ENCODE measurements at places on chromosomes 2 and 18.

- no peak for DNase-seq
Measured at GRCh38 chr2:132652474-132652873, 17.5 kb downstream of the LYPD1 start.

- DNase-seq, result peak; percentile 54
Measured at GRCh38 chr2:134348239-134348638, 94.4 kb downstream of the MGAT5 start.

- DNase-seq, result no peak
Measured at GRCh38 chr18:4181882-4182568, 273.1 kb downstream of the DLGAP1 start.

DNA sequence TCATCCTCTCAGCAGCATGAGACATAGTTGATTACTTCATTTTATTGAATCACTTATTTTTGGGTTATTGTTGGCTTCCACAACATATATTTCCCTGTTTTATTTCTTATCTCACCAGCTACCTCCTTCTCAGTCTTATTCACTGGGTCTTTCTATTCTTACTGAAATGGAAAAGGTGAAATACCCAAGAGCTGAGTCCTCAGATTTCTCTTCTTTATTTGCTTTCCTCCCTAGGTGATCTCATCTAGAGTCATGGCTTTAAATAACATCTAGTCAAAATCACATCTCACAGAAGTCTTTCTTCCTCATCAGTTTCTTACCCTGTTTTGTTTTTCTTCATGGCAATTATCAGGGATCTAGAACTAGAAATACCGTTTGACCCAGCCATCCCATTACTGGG, 105.0 kb upstream of the RBBP8 start:
- no peak for DNase-seq

- no peak for DNase-seq
Measured at GRCh38 chr2:231920795-231921194, 5.4 kb downstream of the NPPC start.

DNA sequence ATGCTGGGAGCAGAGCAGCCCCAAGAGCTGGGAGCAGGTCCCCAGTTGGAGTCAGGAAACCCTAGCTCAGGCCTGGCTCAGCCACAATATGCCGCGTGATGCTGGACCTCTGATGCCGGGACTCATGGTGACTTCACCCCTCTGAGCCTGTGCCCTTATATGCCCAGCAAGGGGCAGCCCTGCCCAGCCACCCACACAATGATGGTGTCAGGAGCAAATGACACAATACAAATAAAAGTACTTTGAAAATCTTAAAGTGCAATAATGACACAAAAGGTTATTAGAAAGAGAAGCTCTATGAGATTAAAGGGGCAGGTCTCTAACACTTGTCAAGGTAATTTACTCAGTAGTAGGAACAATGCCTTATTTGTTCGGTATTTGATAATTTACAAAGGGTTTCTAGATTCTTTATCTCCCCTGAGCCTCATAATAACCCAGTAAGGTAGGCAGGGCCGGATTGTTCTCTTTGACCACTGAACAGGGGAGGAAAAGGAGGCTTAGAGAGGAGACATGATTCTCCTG, 18.3 kb upstream of the KIF3C start:
- DNase-seq, result peak; percentile 42

DNA sequence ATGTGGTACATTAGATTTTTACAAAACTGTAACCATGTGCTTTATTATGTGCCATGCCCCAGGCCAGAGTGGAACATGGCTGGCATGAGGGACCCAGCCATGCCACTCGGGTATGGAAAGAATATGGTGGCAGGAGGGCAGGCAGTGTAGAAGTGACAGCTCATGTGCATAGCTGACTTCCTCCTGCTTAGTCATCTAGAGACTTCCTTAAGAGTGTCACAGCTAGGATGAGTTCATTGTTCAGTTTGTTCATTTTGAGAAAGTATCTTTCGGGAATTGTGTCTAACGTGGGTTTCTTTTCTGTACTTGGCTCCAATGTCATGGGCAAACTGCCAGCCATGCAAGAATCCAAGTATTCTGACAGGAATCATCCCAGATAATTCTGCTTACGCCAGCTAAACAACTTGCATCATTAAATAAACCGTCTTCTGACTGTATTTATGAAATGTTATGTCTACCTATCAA, 94.3 kb upstream of the ITGB6 start:
- DNase-seq, result peak; percentile 56

DNA sequence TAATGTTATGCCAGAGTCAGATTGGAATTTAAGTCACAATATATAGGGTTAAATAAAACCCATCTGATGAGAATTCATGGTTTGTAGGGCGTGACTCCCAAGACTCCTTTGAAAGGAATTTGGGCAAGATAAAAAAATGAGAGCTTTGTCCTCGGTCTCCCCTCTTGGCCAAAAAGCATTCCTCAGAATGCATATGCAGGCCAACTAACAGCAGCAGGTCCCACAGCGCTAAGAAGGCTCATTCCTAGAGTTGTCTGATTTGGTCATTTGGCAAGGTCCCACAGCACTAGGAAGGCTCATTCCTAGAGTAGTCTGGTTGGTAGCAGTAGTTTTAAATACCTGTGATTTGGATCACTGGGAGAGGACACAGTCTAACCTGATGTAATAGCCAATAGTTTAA, 106.3 kb upstream of the B3GNT2 start:
- DNase-seq, result no peak

All from AG20443 (cell line).